ENCODE measurements at places on chromosomes 7 and 10.
A peak's percentile ranks its signal among the peaks of the same experiment; 100 is the strongest.

GRCh38 chr7:76998285-76998589, 33.9 kb downstream of the SPDYE17 start:
- no peak for DNase-seq

DNA sequence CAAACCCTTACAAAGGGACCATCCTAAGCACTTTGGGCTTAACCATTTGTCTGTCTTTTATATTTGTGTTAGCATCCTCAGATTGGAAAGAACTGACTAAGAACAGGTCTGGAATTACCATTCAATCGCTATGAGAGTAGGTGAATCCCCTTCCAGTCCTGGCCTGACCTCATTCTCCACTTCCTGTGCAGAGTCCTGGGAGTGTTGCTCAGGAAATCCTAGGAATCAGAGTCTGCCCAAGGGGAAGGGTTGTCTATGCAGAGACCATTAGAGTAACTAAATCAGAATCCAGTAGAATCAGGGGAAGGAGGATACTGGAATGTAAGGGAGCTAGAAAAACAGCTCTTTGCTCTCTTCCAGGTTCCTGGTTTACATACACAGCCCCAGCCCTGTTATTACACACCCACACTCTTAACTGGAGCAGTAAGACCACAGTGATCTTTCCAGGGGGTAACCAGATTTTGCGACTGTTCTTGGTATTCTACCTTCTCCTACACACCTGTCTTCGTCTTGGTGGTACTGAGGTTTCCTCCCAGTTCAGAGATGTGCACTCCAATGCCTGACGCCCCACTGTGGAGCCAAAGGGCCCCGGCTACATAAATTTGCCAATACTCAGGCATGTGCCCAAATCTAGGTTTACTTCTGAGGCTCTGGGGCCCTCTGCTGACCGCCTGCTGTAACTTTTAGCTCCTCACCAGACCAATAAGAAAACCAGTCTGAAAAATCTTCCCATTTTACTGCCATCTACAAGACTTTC, 103.7 kb downstream of the RNF216 start:
- peak; percentile 73 for DNase-seq

GRCh38 chr7:44366986-44367385, 41.6 kb upstream of the CAMK2B start:
- DNase-seq: no peak

- no peak for DNase-seq
These were observed 340.7 kb downstream of the KIF20B start for GRCh38 chr10:90042075-90042474.

GRCh38 chr10:17734432-17735080, 17.4 kb upstream of the TMEM236 start:
- DNase-seq: no peak

GRCh38 chr7:47914717-47915615, 33.3 kb downstream of the PKD1L1 start:
- DNase-seq: no peak

DNA sequence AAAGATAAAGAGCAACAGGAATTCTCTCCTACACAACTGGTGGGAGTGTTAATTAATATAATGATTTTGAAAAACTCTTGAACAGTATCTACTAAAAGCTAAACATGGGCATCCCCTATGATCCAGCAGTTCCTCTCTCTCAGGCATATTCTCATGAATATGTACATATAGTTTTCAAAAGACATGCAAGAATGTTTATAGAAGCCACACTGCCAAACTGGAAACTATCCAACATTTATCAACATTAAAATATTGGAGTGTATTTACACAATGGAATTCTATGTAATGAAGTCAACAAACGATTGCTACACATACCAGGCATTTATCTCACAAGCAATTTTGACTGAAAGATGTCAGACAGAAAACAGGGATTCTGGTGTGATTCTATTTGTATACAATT, 404.5 kb upstream of the ANKRD30A start:
- DNase-seq: no peak

GRCh38 chr10:6234371-6234770, 31.6 kb downstream of the PFKFB3 start:
- DNase-seq: no peak

GRCh38 chr10:129415215-129416140, 51.6 kb upstream of the MGMT start:
- no peak for DNase-seq

DNA sequence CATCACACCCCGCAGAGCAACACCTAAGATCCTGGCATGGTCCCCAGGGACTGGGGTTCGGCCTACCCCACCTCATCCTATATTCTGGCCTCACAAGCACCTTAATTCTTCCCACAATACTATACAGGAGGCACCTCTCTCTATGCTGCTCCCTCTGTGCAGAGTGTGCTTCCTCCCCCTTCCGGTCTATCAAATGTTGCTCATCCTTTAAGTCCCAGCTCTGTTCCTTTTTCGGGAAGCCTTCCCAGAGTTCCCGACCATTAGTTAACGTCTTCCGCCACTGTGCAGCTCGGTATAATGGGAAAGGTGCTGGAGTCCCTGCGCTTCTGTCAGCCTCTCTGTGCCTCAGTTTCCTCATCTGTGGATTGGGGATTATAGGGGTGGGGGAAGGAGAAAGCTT, 21.8 kb downstream of the PALD1 start:
- DNase-seq: no peak

DNA sequence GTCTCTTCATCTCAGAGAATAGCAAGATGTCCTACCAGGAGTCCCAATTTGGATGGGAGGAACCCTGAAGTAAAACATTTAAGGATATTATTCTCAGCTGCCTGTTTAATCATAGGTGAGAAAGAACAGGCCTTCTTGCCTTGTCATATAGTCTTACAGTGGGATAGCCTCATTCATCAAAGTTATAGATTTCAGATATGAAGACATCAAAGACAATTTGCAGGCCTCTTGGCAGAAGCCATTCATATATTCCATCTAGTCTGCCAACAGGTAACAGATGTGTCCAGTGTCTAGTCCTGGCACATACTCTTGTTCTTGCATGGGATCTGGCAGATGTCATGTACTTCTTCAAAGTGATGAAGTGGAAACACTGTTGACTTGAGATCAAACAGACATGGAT, 601.3 kb upstream of the GHITM start:
- DNase-seq: no peak

DNA sequence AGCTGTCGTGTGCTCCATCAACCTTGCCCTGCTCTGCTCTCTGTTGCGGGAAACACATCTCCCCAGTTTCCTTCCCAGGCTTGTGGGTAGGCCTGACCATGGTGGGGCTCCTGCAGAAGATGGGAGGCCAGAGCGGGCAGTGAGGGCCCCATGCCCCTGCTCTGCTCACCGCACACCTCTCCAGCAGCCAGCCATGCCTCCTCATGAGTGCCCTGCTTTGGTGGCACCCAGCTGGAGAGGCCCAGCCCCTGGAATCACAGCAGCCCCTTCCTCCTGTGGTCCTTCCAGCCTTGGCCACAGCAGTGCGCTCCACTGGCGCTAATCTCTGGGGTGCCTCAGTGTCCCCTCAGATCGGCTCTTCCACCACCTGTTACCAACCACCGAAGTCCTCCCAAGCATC, 4.2 kb upstream of the OPN4 start:
- no peak for DNase-seq

- DNase-seq: no peak
These were observed 54.5 kb downstream of the ELMO1 start for GRCh38 chr7:37394158-37394557.

DNA sequence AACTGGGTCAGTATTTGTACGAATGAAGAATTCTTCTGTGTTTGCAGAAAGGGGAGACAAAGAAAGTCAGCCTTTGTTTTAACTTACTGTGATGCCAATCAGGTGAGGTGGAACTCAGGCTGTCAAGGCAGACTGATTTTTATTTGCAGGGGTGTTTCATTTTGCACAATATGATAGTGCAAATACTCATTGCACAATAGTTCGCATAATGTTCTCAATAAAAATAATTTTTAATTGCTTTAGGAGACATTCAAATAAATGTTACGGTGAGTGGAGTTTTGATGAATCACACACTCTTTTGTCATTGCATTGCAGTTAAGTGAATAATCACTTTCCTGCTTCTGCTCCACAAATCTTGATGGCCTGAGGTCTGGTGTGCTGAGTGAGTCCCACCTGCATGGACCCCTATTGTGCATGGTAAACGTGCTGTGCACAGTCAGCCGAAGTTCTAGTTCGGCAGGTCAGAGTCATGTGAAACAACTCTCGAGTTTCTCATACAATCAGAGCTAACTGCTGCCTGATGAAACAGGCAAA, 141.3 kb upstream of the FZD8 start:
- no peak for DNase-seq

GRCh38 chr10:1127629-1128028, 71.4 kb downstream of the WDR37 start:
- no peak for DNase-seq

All from left ventricle myocardium inferior (tissue), 1 donor.